Frontal cortex (tissue), 4 donors: ENCODE measurements at places on chromosomes 4 and X. TPM values are rescaled to one million over a fixed set of nuclear protein-coding genes. Genes with fewer than 3 reads are reported as not detected.

Gene FOXR2
- under 0.01 TPM for total RNA-seq

Gene BGN
- 1.6 TPM for total RNA-seq

- DNase-seq = no peak
Observed at GRCh38 chr4:27068151-27068867, 207.7 kb downstream of the STIM2 start.

GRCh38 chr4:1012034-1012739, 761 bp downstream of the FGFRL1 start:
- no peak for DNase-seq

DNA sequence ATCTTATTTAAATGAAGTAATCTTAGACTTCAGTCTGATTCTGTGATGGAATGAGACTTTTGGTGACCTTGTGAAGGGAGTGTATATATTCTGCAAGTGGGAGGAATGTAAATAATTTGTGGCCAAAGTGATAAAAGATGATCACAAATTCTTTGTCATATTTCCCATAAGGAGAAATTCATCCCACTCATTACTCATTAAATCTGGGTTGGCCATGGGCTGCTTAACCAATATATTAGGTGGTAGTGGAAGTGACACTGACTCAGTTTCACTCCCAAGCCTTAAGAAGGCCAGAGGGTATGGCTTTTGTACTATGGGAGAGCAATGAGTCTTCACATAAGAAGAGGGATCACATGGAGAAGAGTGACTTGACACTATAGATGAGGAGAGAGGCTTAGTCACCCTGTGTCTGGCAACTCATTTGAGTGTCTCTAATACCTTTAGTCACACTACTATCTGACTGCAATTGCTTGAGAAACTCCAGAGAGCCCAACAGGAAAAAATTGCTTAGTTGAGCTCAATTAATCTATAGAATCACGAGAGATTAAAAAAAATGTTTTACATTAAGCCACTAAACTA, 408.2 kb upstream of the PITX2 start:
- DNase-seq = no peak

- no peak for DNase-seq
Observed at GRCh38 chr4:184713887-184714286, 20.0 kb downstream of the CENPU start.

DNA sequence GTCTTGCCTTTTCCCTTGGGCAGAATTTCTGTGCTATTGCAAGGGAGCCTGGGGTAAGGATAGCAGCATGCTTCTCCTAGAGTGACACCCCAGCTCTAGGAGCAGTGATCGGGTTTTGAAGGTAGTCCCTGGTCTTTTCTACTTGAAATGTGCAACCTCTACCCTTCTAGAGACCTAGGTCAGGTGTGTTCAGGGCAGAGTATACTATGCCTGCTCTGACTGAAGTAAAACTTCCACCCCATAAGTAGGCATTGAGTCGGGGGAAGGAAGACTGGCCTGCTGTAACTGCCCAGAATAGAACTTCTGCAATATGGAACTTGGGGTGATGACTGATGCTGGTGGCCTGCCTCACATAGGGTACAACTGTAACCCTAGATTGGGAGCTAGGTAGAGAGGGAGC, 80.9 kb downstream of the ARHGAP36 start:
- DNase-seq = no peak

DNA sequence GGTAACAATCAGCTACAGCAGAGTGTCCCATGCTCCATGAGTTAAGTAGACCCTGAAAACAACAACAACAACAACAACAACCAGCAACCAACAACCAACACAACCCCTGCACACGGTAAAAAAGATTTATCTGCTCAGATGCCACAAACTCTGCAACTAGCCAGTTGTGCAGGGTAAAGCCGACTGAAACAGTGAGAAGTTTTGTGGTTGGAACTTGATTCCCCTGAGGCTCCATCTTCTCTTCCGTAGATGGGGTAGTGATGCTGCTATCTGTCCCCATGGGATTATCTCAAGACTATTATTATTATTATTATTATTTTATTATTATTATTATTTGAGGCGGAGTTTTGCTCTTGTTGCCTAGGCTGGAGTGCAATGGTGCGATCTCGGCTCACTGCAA, 50.6 kb upstream of the RAPGEF2 start:
- no peak for DNase-seq

DNA sequence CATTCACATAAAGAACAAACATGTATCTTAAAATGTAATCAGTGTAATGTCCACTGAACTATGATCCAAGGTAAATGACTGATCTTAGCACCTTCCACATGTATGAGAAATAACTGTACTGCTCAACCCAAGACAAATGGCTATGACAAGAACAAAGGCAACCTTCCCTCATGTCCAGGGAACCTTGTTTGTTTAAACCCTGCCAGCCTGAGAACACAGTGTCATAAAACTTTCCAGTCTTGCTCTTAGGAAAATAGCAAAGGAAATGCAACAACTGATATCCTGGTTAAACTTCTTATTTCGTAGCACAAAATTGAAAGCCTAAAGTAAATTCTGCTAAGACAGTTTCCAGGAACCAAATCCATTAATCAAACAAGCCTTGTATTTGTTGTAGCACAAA, 494.3 kb downstream of the IL15 start:
- DNase-seq = no peak

- peak; percentile 33 for DNase-seq
Observed at GRCh38 chr4:152640058-152640921, 39.5 kb downstream of the TMEM154 start.

- no peak for DNase-seq
Observed at GRCh38 chr4:137909529-137910309, 332.4 kb downstream of the SLC7A11 start.

GRCh38 chr4:68299492-68300457, 50.1 kb downstream of the YTHDC1 start:
- no peak for DNase-seq
